ENCODE measurements at places on chromosomes 12 and 14.
A peak's percentile ranks its signal among the peaks of the same experiment; 100 is the strongest.

- DNase-seq, result no peak
These were observed 325.4 kb upstream of the SEL1L start for GRCh38 chr14:81859046-81859445.

DNA sequence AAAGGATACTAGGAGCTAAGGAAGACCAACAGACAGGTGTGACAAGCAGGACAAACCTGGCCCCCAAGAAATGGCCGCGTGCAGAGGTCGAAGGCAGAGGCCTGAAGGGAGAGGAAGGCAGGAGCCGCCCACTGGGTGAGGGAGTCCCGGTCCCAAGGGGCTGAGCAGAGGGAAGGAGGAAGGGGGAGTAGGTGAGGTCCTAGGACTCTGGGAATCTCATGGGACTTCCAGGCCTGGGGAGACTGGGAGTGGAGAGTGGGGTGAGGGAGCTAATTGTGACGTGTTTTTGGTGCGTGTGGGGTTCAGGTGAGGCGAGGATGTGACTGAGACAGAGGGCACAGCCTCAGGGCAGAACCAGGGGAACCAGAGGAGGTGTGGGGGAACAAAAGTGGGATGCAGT is 11.7 kb upstream of the FLVCR2 start:
- no peak for DNase-seq

DNA sequence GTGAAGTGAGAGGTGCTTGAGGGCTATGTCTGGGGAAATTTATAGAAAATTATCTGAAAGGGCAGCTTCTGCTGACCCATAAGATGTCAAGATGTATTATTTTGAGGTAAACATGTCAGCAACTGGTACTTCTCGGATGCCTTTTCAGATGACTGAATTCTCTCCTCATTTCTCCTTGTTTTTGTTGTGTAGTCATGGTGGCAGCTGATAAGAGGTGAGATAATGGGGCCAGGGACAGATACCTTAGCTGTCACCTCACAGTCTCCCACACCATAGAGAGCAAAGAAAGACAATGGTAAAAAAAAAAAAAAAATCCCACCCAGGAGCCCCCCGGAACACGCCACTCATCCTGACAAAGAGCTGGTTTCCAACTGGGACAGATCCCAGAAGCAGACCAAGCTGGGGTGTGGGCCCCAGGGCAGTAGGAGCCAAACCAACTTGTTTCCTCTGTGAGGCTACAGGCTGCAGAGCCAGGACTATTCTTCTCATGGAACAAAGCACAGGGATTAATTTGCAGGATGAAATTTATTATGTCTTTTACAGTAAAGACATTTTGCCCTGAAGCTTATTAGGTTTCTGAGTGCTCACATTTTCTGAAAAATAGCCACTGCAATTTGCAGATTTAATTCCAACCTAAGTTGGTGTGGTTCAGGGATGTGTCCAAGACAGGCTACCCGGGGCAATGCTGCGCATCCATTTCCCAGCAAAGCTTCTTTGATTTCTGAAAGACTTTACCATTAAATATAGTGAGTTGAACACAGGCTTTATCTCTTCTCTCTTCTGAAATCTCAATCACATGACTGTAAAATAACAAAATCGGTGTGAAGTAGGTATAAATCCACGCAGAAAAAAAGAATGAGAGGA is 52.2 kb downstream of the NDUFA12 start:
- no peak for DNase-seq

DNA sequence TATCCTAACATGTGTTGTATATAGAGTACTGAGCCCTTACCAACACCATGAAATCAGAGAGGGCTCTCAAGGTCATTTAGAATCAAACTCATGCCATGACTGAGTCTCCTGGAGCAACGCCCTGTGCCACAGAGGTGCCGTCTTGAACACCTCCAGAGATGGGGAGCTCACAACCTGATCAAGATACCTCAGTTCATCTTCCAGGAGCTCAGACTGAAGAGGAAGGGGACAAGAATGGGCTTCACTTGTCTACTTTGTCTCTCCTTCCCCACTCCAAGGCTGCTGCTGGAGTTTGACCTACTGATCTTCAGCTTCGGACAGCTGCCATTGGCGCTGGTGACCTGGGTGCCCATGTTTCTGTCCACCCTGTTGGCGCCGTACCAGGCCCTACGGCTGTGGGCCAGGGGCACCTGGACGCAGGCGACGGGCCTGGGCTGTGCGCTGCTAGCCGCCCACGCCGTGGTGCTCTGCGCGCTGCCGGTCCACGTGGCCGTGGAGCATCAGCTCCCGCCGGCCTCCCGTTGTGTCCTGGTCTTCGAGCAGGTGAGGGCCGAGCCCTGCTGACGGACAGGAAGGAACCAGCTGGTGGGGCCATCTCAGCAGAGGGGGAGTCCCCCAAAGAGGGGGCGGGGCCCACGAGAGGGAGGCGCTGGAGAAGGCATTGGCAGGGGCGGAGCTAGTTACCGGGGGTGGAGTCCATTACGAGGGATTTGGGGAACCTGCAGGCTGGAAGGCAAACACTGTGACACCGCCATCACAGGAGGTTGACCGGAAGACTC is 12.0 kb downstream of the SOAT2 start:
- no peak for DNase-seq

DNA sequence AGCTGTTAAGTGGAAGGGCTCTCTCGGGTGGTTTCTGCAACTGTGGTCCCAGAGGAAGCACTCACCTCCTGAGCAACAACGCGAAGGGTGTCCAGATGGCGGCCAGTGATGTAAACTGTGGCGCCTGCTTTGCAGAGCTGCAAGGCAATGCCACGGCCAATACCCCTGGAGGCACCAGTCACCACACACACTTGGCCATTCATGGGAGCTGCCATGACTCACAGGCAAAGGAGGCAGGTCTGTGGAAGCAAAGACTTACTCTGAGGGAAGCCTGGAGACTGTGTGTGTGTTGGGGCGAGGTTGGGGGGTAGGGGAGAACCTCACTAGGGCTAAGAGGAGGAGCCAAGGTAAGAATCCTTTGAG is 707 bp downstream of the DHRS1 start:
- no peak for DNase-seq

- peak; percentile 49 for DNase-seq
These were observed 41.1 kb downstream of the PRB3 start for GRCh38 chr12:11228296-11228879.

DNA sequence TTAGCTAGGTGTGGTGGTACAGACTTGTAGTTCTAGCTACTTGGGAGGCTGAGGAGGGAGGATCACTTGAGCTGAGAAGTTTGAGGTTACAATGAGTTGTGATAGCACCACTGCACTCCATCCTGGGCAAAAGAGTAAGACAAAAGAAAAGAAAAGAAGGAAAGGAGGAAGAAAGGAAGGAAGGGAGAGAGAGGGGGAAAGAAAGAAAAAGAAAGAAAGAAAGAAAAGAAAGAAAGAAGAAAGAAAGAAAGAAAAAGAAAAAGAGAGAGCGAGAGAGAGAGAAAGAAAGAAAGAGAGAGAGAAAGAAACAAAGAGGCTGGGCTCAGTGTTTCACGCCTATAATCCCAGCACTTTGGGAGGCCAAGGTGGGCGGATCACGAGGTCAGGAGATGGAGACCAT is 10.3 kb upstream of the GNPTAB start:
- no peak for DNase-seq

- DNase-seq, result no peak
These were observed 15.6 kb upstream of the CALM1 start for GRCh38 chr14:90381011-90381786.

- no peak for DNase-seq
These were observed 398.5 kb downstream of the FSCB start for GRCh38 chr14:44108601-44109000.

GRCh38 chr14:68247676-68248268 is 428.2 kb downstream of the RAD51B start:
- no peak for DNase-seq

- no peak for DNase-seq
These were observed 81.9 kb upstream of the MAX start for GRCh38 chr14:65184032-65184764.

DNA sequence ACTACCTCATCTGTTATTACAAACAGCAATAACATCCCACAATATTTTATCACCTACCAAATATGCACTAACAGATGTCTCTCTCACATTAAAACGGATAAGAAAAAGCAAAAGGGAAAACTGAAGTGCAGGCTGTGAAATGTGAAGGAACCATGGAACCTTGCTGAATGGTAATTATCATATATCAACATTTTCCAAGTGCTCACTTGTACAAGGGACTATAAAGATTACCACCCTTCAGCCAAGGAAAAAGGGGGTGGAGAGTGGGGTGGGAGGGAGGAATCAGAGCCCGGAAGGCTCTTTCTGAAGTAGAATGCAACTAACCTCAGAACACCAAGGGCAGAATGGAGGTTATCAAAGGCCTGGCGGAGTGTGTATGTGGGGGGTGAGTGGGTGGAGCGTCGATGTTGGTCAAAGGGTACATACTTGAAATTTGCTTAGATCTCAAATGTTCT is 1.2 kb downstream of the SNX6 start:
- DNase-seq, result no peak

GRCh38 chr12:109710205-109710746 is 3.3 kb upstream of the FAM222A start:
- peak; percentile 23 for DNase-seq

- no peak for DNase-seq
These were observed 158.4 kb downstream of the CHST11 start for GRCh38 chr12:104615048-104615561.

DNA sequence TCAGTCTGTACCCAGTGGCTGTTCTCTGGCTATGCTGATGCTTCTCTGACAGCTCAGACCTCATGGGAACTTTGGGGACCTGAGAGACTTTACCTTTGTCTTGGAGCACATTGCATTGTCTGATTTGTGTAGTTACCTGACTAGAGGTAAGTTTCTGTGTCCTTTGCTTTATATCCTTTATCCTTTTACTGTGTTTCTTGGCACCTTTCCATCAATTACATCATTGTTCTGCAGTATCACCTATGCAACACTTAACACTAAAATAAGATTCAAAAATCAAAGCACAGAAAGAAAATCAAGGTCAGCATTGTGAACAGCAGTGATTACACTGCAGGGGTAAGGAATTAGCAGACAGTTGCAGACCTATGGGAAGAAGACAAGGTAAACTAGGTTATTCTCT is 43.8 kb downstream of the SLC35F4 start:
- DNase-seq, result no peak

GRCh38 chr14:92635031-92635430 is 113.4 kb downstream of the LGMN start:
- no peak for DNase-seq

DNA sequence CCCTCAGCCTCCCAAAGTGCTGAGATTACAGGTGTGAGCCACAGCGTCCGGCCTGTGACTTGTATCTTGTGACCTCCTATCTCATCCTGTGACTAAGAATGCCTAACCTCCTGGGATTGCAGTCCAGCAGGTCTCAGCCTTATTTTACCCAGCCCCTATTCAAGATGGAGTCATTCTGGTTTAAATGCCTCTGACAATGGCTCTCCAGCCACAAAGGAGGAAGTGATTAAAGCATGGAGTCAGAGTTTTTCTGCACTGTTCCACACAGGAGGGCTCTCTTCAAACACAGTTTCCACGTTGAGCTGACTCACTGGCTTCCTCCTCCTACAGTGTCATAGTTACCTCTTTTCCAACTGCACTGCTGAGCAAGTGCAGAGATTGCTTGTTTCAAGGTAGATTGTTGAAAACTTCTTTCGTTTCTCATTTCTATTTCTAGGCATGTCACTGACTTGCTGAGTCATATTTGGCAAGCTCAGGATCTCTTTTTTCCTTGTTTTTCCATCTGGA is 383.8 kb downstream of the PCNX1 start:
- no peak for DNase-seq

DNA sequence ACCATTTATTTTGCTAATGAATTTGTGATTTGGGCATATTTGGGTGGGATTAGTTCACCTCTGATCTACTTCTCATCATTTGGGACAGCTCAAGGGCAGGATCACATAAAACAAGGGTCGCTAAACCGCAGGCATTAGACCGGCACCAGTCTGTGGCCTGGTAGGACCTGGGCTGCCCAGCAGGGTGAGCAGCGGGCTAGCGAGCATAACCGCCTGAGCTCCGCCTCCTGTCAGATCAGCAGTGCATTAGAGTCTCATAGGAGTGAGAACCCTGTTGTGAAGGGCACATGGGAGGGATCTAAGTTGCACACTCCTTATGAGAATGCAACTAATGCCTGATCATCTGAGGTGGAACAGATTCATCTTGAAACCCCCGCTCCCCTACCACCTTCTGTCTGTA is 785.3 kb downstream of the TRHDE start:
- DNase-seq, result no peak

DNA sequence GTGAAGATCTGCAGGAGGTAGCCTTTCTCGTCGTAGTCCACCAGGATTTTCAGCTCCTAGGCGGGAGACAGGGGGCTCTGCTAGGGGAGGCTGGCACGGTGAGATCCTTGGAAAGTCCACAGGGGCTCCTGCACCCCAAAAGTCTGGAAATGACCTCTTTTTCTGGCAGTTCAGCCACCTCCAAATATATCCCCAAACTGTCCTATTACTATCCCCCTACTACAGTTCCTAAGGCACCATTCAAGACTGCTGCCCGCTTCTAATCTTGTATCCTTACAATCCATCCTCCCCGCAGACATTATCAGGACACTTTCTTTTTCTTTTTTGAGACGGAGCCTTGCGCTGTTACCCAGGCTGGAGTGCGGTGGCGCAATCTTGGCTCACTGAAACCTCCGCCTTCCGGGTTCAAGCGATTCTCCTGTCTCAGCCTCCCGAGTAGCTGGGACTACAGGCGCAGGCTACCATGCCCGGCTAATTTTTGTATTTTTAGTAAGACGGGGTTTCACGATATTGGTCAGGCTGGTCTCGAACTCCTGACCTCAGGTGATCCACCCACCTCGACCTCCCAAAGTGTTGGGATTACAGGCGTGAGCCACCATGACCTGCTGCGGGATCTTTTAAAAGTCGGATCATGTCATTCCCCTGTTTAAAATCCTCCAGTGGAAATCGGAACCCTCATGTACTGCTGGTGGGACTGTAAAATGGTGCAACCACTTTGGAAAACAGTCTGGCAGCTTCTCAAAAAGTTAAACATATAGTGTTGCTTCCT is 18.5 kb downstream of the HPD start:
- DNase-seq, result no peak

DNA sequence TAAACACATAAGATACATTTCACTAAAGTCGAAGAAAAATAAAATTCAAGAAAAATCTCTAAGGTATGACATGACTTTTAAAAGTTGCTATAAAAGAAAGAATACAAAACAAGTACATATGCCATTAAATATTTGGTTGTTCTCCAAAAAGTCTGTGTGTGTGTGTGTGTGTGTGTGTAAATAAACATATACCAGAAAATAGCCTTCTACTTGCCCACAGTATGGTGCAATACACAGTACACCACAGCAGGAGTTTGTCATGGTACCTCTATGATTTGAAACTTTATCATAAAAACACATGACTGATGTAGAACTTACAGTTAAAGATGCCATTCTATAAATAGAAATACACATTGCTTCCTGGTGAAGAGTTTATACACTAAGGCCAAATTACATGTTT is 692.7 kb upstream of the MGAT4C start:
- DNase-seq, result peak; percentile 10

GRCh38 chr14:52692248-52692962 is 3.0 kb downstream of the ERO1A start:
- DNase-seq, result no peak

DNA sequence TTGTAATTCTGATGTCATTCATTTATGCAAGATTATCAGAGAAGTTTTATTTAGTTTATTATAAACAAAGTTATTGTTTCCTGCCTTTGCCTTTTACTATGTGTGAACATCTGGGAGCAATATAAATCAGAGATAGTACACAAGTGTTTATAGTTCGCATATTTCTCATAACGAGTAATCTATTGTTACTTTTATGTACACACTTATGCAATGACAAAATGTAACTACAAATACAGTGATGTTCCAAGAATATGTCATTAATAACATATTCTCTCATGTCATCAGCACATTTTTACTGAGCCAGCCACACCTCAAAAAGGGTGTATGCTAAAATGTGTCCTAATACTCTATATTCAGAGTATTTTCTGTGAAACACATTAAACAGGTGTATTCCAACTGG is 243.2 kb downstream of the ALX1 start:
- DNase-seq, result no peak
